ENCODE measurements at places on chromosomes 6 and 20.
A peak's percentile ranks its signal among the peaks of the same experiment; 100 is the strongest.

DNA sequence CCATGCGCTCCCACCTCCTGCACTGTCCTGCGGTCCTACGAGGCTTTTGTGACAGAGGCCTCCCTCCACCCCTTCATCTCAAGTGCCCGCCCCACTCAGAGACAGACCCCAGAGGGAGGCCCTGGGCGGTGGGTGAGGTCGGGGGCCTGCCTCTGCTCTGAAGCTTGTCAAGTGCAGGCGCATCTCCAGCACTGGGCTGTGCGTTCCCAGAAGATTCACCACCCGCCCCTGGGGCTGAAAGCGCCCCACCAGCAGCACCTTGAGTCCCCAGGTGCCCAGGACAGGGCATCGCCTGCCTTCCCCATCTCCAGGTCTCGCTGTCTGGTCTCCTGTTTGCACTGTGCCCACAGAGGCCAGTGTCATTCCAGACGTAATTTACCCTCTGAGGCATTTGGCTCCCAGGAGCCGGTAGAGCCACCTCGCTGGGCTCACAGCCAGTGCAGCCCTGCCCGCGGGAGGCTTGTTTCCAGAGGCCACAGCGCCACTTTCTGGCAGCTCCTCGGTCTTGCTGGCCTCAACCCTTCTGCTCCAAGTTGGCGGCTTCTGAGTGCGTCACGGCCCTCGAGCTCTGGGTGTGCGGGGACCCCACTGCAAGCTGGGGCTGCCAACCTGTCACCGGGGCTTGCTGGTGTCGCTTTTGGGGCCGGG is 191.1 kb downstream of the TAF4 start:
- peak; percentile 18 for DNase-seq

DNA sequence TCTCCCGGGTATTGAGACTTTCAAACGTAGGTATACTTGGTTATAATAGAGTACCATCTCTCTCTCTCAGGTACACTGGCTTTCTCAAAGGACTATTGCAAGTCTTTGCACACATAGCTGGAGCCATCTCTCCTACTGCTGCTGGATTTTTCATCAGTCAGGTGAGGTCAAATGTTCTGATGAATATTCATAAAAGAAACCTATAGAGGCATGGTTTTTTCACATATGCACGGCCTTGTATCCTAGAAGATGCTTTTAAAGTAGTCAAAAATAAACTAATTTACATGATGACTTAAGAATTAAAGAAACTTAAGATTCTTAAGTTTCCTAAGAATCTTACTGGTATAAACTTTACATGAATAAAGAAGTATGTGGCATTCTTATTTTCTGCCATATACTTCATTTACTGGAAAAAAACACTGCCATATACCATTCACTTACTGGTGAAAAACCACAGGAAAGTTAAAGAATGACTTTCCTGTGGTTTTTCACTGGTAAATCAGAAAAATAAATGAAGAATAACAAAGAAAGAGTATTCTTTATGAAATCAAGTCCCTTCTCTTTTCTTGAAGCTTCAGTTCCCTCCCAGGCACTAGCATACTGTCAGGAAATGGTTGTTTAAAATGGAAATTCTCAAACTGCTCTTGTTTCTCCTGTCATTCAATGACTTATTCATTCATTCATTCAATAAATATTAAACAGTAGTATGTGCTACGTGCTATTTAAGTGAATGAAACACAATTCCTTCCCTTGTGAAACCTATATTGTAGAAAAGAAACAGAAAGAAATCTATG is 23.5 kb downstream of the SLC17A4 start:
- DNase-seq = no peak

DNA sequence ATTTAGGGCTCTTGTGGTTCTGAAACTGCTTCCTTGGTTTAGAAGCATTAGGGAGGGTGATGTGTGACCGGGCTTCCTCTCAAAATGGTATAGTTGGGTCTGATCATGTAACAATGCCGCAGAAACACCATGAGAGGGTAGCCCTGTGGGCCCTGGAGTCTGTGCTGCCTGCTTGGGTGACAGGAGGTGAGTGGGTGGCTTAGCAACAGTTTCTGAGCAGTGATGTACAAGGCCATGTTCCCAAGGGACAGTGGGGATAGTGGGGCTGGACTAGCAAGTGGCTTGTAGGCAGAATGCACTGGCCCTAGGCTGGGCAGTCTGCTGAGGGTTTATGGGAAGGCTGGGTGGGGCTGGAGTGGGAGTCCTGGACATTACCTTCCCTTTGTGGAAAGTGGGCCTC is 106.9 kb upstream of the MYL9 start:
- no peak for DNase-seq

DNA sequence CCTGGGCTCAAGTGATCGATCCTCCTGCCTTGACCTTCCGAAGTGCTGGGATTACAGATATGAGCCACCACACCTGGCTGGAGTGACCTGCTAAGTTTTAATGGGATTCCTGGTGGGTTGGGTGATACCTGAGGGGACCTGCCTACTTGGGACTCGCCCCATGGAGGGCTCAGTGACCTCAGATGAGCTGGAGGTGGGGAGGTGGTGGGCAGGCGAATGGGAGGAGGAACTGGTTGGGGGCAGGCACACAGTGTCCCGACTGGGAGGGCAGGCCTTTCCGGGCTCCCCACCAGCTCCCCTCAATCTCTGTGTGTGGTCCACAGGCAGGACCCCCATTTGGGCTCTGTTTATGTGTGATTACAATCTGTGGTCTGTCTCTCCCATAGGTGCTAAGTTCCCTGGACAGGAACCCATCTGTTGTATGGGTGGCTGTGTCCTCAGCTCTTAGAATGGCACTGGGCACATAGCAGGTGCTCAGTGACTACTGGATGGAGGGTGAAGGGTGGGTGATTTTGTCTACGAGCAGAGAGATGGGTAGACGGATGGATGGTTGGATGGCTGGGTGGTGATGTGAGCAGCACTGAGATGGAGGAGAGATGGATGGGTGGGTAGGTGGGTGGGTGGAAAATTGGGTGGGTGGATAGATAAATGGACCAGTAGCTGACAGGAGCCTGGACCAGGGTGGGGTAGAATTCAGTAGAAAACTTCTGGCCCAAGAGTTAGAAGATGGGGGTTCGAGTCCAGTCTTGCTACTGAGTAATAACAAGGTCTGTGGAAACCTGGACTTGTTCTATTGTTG is 23.8 kb downstream of the CEBPB start:
- DNase-seq = no peak
